ENCODE measurements at places on chromosomes 12 and 14.

DNA sequence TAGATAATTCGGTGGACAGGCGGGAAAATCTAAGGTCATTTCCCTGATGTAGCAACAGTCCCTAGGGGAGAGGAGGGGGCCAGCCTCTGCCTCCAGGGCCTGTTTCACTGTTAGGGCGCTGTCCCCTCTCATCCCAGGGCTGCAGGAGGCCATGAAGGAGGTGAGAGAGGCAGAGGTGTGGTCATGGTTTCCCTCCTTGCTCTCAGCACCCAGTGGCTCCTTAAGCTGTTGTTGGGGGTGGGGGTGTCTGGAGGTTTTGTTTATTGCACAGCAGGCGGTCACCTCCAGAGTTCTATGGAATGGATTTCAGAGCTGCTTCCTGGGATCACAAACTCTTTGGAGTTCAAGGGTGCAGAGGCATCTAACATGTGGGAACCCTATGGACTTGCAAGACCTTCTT is 212.5 kb upstream of the RTL1 start:
- DNase-seq: no peak

- DNase-seq: peak; percentile 96
Observed at GRCh38 chr12:120012067-120012621, 23.1 kb downstream of the BICDL1 start.

DNA sequence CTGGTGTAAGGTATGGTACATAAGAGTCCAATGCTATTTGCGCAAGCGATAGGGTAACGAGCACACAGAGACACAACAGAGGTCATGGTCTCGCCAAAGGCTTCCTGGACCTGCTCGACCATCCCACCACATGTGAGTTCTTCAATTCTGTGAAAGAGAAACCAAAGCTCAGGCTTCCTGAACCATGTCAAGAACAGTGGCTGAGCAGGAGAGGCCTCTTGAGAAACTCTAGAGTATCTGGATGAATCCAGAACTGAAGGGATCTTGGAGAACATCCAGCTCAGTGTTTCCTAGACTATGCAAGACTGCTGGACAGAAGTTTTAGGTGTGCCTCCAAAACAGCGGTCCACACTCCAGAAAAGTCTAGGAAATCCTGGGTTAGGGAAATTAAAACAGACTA is 114.5 kb downstream of the TRAFD1 start:
- DNase-seq: no peak

GRCh38 chr14:57725399-57726077 is 140.4 kb downstream of the SLC35F4 start:
- no peak for DNase-seq

- DNase-seq: no peak
Observed at GRCh38 chr14:74615735-74616134, 3.7 kb upstream of the LTBP2 start.

GRCh38 chr12:115451151-115451779 is 767.3 kb upstream of the TBX3 start:
- no peak for DNase-seq
